ENCODE measurements at places on chromosomes 13 and 19.

GRCh38 chr19:57106722-57107235 is 13.0 kb upstream of the USP29 start:
- DNase-seq, result no peak

- DNase-seq, result no peak
These were observed 8.4 kb downstream of the IGFL3 start for GRCh38 chr19:46116121-46116520.

DNA sequence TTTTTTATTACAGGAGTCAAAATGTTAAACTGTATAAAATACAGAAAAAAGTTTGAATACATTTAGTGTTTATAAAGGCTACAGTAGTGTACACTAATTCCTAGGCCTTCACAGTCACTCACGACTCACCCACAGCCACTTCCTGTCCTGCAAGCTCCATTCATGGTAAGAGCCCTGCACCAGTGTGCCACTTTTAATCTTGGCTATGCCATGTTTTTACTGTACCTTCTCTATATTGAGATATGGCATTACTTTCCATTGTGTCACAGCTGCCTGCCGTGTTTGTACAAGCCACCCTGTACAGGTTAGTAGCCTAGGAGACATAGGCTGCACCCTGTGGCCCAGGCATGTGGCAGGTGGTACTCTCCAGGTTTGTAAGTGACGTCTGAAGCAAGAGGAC is 32.1 kb downstream of the C1QTNF9 start:
- DNase-seq, result no peak

DNA sequence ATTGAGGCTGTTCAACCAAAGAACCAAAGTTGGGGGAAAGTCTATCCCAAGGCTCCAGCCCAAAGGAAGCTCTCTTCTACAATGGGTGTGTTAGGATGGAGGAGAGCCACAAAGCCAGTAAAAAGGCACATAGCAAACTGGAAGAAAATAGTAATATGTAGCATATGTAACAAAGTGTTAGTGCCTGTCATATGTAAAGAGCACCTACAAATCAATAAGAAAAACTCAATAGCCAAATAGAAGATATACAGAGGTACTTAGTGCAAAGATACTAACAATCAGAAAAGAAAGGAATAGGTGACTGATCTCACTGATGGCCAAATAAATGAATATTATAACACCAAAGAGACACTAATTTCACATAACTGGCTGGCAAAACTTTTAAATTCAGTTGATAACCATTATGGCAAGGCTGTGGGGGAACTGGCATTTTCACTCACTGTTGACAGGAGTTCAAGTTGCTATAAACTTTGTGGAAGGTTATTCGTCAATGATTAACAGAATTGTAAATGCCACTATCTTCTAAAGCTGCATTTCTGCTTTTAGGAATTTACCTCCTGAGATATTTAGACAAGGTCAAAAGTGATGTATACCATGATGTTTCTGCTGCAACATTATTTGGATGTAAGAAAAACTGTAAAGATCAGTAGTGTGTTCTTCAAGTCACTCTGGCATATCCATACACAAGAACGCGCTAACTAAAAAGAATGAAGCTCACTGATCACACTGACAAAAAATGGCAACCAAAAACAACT is 110.8 kb downstream of the GNG7 start:
- no peak for DNase-seq

- DNase-seq, result no peak
These were observed 34.2 kb downstream of the ZNF787 start for GRCh38 chr19:56086671-56087430.

- no peak for DNase-seq
These were observed 525.1 kb downstream of the MYO16 start for GRCh38 chr13:109154546-109154945.
